ENCODE measurements at places on chromosomes 2 and 18.

DNA sequence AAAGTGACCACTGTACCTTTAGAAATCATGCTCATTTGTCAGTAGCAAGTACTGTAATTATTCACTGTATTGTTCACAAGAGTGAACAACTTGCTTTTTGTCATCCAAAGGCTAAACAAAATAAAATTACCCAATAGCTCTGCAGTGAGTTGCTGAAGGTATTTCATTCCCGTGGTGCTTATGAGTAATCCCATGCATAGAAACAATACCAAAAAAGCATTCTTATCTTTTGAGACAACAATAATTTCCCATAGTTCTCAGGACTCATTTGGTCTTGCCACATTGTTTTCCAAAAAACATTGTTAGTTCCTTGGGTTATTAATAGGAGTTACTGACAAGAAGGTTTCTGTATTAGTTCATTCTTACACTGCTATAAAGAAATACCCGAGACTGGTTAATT is 503.2 kb upstream of the FAM98A start:
- DNase-seq: peak; percentile 60

- DNase-seq: no peak
These were observed 32.8 kb upstream of the ACKR3 start for GRCh38 chr2:236536727-236537398.

GRCh38 chr2:74396149-74396548 is 16.0 kb upstream of the DCTN1 start:
- DNase-seq: no peak

- DNase-seq: no peak
These were observed 1246.3 kb upstream of the PIK3C3 start for GRCh38 chr18:40708726-40709125.

DNA sequence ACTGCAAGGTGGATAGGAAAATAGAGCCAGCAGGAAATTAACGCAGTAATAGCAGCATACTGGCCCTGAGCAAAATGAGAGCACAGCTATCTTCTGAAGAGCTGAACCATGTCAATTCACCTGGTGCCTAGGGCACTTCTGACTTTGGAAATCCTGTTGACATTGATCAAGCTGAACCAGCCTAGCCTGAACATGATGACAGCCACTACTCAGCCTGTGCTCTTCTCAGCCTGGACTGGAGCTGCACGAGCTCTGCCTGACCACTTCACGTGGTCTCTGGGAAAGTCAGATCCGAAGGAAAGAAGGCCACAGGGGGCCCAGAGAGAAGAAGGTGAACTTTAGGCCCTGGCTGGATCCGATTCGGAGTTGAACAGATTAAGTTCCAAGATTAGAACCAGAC is 421.9 kb downstream of the LPIN1 start:
- DNase-seq: no peak

GRCh38 chr2:162155093-162155492 is 3.0 kb upstream of the GCG start:
- no peak for DNase-seq

- DNase-seq: no peak
These were observed 1.5 kb downstream of the IL36B start for GRCh38 chr2:113050921-113051895.

DNA sequence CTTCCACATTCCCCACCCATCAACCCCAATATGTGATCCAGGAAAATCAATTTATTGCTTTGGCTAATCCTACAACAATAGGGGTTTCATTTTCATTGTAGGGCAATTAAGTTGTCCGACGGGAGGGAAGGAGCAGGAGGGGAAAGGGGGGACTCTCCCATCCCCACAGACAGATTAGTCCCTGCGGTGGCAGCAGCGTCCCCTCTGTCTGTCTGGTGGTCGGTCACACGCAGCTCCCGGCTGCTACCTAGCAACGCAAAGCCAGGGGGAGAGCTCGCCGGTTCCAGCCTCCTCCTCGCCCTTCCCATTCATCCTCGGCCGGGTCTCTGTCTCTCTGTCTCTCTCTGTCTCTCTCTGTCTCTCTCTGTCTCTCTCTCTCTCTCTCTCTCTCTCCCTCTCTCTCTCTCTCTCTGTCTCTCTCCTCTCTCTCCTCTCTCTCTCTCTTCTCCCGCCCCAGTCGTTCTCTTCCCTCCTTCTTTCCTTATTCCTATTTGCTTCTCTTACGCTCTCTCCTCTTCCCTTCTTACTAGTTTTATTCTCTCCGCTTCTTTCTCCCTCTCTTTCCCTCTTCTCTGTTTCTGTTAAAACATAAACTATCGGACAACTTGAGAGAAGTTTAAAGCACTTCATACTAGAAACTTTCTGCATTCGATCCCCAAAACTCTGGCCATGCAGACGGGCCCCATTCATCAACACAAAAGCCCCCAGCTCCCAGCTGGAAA is 1.2 kb downstream of the LRP2 start:
- no peak for DNase-seq

DNA sequence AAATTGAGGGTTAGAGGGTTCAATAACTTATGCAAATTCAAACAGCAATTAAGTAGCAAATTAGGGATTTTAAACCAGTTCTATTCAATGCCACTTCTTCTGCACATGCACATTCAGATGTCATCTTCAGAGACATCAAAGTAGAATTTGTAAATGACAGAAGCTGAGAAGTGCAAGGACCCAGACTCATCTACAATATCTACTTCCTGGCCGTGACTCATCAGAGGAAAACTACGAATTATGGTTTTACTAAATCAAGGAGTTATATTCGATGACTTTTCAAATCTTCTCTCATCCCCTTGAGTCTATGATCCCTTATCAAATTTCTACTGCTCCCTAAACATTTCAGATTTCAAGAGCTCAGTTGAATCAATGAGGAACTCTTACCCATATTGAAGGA is 20.0 kb upstream of the STAT4 start:
- no peak for DNase-seq

DNA sequence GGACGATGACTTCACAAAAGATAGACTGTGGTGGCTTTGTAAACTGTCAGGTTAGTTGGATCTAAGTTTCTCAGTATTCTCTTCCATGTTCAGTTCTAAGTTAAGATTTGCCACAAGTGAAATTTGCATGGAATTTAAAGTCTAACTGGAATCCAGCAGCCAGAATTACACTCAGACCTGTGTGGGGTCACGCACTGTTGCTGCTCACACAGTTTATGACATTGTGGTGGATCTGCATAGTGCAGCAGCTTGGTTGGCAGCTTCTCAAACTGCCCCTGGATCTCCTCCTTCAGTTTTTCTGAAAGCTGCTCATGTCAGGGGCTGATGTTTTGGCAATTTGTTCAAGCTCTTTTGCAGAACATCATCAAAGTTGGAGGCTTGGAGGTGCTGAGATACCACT is 228.1 kb upstream of the KCNJ3 start:
- DNase-seq: peak; percentile 47

DNA sequence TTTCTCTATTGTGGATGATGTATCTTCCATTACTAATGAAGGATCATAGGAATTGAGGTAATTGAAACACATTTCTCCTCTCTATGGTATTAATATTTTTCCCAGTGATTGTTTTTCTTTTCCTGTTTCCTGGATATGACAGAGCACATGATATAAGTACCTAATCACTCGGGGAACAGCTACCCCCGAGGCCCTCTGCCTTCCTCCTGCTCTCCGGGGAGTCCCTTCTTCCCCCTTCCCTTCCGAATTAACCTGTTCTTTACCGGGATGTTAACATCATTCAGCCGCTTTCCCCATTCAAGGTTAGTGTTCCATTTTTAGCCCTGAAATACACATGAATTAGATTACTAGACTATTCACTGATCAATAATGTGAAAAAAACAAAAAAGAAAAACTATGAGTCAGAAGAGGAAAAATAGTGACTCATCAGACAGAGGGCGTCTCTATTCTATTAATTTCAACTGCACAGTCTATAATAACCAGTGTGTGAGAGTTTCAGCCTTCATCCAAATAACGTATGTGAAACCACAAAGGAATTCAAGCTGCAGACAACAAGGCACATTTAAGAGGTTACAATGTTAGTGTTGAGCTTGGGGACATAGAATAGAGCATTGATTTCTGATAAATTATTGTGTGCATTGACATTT is 450.8 kb downstream of the DLGAP1 start:
- DNase-seq: peak; percentile 16

DNA sequence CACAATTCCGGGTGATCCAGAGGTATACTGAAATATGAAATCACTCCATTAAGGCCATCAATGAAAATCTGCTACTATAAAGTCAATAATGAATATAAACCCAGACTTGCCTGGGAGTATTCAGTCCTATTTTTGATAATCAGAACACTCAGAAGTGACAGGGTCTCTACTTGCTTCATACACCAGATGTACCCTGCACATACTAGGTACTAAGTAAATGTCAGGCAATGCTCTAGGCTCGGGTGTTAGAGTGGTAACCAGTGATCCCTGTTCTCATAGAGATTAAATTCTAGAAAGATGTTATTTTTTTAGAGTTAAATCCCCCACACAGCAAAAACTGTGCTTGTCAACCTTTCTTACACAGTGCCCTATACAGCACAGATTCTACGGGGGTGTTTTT is 12.3 kb downstream of the STAT1 start:
- DNase-seq: no peak

DNA sequence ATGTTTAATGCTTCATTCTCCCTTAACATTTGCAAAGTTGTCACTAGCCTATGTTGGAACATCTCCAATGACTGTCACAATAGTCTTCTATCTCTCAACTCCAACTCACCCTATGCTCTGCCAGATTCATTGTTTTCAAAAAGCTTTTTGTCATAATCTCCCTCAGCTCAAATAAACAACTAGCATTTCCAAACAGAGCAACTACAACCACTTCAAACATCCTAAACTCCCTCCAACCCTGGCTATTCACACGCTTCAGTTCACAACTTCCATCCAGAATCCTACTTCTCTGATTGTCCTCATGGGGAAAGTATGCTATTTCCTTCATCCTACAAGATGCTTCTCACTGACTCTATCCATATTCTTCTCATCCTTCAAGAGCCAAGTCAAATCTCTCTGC is 139.2 kb upstream of the VRK2 start:
- DNase-seq: no peak

DNA sequence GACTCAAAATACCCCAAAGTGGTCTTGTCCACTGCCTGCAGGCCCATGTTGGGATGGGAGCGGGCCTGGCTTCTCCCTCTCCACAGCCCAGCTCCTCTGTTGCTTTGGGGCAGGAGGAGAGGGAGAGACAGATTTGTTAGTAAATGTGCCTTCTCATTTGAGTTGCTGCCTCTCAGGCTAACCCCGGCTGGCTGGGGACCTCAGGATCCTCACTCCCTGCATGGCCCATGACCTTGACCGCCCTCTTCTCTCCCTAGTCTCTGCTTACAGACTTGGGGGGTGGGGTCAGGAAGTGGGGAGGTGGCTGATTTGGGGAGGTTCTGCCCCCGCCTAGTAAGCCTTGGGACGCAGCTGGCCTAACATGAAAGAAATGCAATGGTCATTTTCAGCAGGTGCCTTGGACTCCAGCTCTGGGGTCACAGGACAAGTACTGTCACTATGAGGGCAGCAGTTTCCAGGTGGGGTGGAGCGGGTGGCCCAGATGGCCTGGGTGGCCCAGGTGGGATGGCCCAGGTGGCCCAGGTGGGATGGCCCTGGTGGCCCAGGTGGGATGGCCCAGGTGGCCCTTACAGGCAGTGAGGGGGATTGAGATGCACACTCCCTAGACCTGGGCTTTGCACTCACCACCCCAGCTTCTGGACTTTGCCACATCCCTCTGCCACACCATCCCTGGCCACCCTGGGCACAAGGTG is 24.1 kb downstream of the HJURP start:
- DNase-seq: no peak

- no peak for DNase-seq
These were observed 167.3 kb upstream of the NOSTRIN start for GRCh38 chr2:168635065-168635577.

- DNase-seq: peak; percentile 13
These were observed 171.8 kb downstream of the ICOS start for GRCh38 chr2:204108330-204108751.

- no peak for DNase-seq
These were observed 268.2 kb upstream of the PXDN start for GRCh38 chr2:2012505-2012904.

- DNase-seq: no peak
These were observed 96.8 kb downstream of the PRKCE start for GRCh38 chr2:45748239-45748638.

DNA sequence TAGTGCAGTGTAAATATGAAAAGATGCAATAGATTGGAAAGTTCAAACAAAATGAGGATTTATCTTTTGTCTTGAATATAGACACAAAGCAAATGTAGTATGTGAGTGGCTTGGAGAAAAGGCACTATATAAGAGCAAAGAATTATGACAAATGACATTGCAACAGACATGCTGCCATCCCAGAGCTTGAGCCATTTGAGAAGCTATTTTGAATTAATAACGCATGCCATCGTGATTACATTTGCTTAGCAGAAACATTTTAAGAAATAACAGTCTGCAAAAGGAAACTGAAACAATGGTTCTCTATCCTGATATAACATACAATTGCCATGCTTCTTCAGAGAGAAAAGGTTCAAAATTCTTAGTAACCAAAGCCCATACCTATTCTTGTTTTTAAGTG is 677.1 kb downstream of the ZEB2 start:
- DNase-seq: no peak

DNA sequence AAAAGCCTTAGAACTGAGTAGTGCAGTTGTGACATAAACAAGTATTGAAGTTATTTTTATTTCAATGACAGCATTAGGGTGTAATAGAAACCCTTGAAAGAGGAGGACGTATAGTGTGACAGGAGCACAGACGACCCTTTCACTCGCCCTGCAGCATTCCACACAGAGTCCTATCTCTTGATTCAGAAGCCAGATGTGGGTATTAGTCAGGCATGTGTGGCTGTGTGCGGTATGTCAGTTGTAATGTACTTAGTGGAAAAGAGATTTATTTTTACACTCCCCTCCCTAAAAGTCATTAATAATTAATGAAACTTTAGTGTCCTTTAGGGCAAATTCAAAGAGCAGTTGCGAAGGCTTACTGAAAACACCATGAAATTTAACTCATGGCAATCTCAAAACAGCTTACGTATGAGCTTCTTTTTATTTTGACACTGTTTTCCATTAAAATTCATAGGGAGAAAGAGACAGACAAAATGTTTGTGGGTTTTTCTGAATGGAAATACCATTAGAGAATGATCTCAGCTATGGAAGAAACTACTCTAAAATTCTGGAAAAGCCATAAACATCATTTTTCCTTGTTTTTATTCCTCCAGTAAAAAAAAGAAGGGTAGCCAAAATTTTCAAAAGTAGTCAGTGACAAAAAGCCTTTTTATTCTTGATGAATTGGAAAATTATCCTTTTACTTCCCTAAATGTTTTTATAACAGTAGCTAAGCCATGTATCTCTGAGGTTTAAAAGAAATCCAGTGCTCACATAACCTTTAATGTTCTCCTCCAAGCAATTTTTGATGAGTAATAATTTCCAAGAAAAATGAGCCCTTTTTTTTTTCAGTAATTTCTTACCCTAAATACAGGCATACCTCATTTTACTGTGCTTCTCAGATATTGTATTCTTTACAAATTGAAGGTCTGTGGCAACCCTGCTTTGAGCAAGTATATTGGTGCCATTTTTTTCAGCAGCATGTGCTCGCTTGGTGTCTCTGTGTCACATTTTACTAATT is 84.0 kb upstream of the DSEL start:
- peak; percentile 94 for DNase-seq

DNA sequence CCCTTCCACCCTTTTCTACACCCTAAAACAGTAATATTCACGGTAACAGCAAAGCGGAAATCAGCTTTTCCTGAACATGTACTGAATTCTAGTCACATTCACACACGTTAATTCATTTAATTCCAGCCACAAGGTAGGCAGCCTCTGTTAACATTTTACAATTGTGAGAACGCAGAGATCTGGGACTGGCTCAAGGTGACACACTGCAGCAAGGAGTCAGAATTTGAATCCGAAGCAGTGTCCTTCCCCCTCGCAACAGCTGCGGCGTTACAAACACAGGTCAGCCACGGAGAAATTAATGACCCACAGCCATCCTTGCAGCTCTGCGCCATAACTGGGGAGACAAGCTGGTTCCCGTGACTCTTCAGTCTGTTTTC is 818 bp upstream of the SLC20A1 start:
- DNase-seq: no peak

All from kidney tubule cell (primary cell).